ENCODE measurements at places on chromosomes 5 and 9.

DNA sequence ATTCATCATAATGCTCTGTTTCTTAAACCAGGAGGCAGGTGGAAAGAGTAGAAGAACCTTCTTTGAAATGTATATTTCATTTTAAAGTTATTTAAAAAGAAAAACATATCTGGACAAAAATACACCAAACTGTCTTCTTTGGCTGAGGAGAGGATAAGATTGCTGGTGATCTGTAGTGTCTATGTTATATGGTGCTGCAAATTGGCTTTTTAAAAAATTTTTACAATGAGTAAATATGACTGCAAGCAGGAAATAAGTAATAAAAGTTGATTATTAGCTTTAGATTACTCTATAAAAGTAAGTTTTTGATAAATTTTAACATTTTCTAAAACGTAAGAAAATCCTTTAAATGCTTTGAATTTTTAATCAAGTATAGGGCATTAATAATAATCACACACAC lies 64.9 kb downstream of the CEP120 start:
- DNase-seq: no peak

DNA sequence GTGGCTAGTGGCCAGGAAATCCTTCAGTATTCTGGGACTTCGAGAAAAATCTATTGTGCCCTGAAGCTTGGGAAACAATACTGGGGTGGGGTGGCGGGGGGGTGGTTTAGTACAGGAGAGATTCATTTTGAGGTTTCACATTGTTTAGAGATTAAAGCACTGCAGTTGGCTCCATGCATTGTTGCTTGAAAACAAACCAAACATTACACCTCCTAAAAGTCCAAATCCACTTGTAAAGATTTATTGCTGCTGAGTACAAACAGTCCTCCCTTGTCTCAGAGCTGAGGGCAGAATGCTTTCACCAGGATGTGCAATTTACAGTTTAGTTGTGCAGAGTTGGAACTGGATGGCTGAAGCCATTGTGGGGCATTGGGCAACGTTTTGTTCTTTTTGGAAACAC lies 49.4 kb downstream of the GGTA1 start:
- no peak for DNase-seq

DNA sequence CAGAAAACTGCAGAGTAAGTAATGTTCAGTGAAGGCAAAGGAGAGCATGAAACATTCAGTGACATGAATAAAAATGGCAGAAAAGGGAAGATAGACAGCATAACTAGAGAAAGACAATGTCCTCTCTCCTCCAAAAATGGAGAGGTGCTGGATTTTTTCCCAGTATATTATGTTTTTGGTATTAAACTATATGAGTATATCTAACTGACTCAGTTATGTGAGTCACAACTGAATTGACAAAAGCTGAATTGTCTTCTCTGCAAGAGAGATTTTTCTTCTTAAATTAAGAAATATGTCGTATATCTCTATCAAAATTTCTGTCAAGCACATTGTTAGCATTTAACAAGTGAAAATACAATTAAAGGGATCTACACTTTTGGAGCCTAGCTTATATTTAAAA lies 375.1 kb downstream of the CHSY3 start:
- no peak for DNase-seq

- DNase-seq: no peak
These were observed 11.5 kb upstream of the PITX1 start for GRCh38 chr5:135045488-135045887.

DNA sequence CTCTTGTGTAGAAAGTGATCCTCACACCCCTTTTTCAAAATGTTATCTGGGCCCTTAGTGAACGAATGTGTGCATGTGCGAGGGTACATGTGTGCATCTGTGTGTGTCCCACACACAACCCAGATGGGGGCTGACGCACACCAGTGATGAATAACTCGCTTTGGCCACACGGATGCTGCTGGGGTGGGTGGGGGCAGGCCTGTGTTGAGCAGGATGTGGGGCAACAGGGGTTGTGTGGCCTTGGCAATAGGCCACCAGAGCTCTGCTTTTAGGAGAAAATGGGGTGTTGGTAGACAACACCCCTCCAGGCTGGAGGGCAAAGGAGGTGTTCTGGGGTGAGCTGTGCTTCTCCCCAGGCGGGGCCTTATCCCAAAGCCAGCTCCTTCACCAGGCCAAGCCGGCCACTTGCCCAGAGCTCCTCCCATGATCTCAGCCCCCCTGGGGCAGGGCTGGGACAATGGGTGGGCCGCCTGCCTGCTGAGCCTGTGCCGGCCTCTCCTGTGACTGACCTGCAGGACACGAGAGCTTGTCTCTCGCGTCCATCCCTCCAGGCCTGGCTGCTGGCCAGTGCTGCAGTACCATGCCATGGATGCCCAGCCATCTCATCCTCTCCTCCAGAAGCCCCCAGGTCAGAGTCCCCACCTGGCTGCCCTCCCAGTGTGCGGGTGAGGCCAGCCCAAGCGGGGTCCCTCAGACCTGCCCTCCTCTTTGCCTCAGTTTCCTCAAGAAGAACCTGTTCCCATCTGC lies 1.7 kb downstream of the DBN1 start:
- DNase-seq: no peak

DNA sequence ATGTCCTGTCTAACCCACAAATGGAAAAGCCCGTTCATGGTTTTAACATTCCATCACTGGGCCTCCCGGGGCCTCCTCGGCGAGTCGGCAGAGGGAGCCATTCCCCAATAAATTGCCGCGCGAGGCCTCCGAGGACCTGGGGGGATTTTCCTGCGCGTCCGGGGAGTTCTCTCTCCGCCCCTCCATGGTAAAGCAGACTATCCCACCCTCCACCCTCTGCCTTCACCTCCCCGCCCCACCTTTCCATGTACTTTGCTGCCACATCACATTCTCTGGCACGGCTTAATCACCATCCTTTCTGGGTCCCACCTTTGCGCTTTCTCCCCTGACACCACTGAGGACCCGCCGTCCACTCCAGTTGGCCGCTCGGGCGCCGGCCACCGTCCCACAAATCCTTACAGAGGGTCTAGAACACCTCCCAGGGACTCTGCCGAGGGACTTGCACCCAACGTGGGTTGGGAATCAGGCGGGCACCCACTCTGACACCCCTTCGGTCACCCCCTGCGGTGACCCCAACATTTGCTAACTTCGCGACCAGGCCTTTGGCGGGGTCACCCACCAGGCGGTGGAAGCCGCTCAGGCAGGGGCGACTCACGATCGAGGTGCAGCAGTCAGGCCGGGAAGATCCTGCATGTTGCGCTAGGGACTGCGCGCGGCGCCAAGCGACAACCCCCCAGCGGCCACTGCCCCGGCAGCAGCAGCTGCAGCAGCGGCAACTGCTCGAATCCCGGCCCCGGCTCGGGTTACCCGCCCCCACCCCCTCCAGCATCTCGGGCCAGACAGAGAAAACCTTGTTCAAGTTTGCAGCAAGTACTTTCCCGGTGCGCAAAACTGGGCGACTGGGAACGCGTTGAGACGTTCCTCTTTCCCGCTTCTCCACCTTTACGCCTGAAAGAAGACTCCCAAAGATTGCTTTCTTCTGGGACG lies at the start of gene MEGF10:
MEGF10 (plus strand) TSS at position 778 of the 927 bp plus-strand sequence. CDS start 40,513 bp downstream, outside the sequence.
- DNase-seq: no peak

DNA sequence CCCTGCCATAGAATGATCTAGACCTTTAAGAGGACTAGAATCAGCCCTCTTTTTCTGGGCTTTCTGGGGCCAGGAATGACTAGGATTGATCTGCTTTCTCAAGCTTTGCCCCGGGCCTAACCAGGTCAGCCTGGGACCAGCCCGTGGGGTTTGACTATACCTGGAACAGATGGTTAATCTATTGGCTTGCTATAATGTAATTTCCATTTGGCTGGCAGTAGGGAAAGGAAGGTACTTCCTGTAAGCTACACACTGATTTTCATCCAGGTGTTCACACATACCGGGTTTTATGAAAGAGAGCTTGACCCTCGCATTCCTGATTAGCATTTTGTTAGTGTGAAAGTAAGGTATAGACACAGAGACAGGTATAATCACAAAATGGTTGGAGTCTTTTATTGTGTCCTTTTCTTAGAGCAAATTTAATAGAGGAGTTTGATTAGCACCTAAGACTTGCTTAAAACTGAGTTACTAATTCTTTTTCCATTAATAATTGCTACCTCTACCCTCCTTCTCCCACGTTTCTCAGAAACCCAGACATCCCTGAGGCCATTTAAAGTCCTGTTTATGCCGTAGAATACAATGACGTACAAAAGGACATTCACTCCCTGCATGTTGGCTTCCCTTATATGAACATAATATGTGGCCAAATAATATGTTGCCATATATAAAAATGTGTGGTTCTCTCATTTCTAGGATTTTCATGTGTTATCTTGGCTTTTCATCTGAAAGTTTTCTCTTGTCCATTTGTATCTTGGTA lies 17.3 kb downstream of the LNPEP start:
- no peak for DNase-seq

- DNase-seq: no peak
These were observed 172.8 kb downstream of the CARTPT start for GRCh38 chr5:71891856-71892255.

- peak; percentile 31 for DNase-seq
These were observed 18.1 kb downstream of the GSN start for GRCh38 chr9:121285835-121286687.

GRCh38 chr9:79637177-79637925 lies 65.6 kb downstream of the TLE4 start:
- no peak for DNase-seq

- DNase-seq: no peak
These were observed 54.4 kb downstream of the EBF1 start for GRCh38 chr5:159045165-159045811.

DNA sequence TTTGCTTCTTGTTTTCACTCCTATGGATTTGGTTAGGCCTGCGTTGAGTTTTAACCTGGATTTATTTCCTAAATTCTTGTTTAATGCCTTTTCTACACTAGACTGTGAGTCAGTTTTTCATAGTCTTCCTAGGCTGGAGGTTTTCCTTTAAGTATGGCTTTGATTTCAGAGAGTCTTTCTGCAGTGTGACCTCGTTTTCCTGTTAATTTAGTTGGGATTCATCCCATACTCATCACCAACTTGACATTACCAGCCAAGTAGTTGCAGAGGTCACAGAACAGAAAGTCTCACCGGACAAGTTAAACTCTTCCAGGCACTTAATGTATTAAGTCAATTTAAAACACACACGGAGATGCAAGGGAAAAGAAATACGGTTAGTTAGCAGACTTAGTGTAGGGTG lies 29.7 kb upstream of the AUH start:
- no peak for DNase-seq

GRCh38 chr9:5515261-5515650 lies 4.9 kb downstream of the PDCD1LG2 start:
- no peak for DNase-seq

GRCh38 chr5:149632311-149633251 lies 51.3 kb downstream of the ARHGEF37 start:
- DNase-seq: no peak

DNA sequence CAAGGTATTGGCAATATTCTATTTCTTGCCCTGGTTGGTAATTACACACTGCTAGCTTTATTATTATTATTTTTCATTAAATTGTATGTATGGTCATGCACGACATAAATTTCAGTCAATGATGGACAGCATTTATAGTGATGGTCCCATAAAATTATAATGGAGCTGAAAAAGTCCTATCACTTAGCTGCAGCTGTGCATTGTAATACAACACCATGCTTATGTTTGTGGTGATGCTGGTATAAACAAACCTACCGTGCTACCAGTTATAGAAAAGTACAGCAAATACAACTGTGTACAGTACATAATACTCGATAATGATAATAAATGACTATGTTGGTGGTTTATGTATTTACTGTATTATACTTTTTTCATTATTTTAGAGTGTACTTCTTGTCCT lies 65.5 kb downstream of the NR3C1 start:
- no peak for DNase-seq

DNA sequence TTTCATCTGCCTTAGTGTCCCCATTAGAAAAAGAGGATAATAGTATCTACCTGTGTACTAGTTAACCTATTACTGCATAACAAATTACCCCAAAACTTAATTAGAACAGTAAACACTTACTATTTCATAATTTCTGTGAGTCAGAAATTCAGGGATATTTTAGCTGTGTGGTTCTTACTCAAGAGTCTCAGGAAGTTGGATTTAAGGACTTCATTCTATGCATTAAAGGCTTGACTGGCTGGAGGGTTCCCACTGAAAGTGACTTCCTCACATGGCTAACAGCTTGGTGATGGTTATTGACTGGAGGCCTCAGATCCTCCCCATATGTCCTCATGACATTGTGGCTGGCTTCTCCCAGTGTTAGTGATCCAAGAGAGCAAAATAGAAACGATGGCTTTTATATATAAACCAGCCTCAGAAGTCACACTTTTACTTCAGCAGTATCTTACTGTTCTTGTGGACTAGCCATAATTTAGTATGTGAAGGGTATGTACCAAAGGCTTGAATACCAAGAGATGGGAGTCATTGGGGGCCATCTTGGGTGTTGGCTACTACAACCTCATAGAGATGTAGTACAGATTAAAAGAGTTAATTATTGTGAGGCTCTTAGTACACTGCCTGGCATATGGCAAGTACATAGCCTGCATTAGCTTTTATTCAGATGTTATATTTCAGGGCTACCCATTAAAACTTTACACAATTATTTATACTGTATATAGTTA lies 9.9 kb downstream of the RAD23B start:
- DNase-seq: no peak

DNA sequence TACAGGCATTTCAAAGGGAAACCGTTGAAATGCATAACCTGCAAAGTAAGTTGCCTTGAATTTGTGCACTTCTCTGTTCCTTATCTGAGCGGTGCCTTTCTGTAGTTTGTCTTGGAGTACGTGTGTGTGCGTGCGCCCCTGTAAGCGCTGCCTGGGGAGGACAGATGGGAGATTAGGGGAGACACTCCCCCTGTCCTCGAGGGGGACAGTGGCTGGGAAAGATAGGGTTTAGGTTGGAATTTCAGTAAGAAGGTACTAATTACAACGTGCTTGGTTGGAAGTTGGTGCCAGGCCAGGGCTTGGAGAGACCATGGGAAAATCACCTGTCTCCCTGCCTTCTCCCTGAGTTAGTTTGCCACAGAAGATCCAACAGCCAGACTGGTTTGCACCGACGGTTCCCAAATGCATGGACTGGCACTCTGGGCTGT lies 73.2 kb downstream of the PIK3R1 start:
- no peak for DNase-seq

DNA sequence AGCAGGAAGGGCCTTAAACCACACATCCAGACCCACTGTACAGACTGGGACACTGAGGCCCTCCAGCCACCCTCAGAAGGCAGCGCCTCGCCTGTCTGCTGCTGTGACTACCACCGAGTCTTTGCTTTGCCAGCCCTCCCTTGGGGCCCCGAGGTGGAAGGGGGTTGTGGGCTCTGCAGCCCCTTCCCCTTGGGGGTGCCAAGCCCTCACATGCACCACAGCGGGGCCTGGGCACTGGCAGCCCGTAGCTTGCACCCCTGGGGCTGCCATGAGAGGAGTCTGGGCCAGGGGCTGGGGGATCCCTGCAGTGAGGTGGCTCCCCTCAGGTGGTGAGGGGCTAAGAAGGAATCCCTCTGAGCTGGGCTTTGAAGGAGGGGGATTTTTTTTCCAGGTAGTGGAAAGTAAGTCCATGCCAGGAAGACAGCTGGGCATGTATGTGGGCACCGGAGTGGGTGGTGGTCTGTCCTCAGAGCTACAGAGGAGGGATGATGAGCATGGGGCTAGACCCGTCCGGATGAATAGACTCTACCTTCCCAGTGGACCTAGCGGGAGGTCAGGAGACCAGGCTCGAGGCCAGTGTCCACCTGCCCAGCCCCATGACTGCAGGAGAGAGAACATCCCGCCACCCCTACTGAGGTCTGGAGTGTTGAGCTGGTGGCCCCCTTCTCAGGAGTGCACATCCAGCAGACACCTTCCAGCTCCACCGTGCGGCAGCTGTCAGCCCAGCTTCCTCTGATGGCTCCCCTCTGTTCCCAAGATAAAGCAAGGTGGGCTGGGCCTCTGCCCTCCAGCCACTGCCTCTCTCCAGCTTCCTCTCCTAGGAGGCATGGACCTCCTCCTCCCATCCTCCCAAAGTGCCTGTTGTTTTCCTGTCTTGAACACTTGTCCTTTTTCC lies 15.9 kb downstream of the FLT4 start:
- no peak for DNase-seq

Measured in thoracic aorta (tissue), 2 donors.